ENCODE measurements at places on chromosomes 1 and 21. TPM values are rescaled to one million over a fixed set of nuclear protein-coding genes. Genes with fewer than 3 reads are reported as not detected.

DNA sequence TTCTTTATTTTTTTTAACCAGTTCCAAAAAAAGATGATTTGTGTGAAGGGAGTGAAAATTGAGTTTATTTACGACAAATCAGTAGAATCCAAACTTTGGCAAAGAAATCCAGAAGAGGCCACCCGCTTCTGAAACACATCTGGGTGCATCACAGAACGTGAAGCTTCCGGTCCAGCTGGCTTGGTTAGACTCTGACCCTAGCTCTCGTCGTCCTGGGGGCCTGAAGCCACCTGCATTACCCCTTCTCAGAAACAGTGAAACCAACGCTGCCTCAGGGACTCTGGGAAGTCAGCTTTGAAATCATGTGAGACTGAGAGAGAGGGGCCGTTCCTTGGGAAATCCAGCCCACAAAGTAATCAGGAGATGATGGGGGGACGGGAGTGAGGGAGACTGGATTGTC is 21.8 kb downstream of the AJAP1 start:
- no peak overlapping the region for H3K27ac ChIP-seq
- H3K36me3 ChIP-seq = no peaks in the 10 kb centered on the region
- DNase-seq = no peak
- H3K4me1 ChIP-seq = no peaks in the 10 kb centered on the region
- no peaks in the 10 kb centered on the region for H3K27me3 ChIP-seq

GRCh38 chr1:219299420-219299819 is 125.7 kb downstream of the LYPLAL1 start:
- H3K27ac ChIP-seq = no peak overlapping the region
- no peak overlapping the region for H3K4me3 ChIP-seq
- peaks cover 3% of the 10 kb centered on the region for H3K4me1 ChIP-seq

DNA sequence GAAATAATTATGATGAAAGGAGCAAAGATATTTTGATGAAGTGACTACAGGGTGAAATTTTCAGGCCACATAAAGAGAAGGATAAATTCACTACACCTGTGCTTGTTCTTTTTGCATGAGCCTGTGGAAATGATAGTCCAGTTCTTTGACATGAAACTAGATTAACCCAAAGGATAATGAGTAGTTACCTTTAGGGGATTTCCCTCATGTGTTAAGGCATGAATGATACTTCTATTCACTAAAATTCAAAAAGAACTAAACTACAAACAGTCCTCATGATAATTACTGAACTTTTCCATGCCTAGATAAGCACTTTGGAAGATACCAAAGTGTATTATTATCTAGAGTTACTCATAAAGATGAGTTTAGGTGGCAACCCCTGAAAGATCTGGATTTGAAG is 244.3 kb downstream of the PTPRC start:
- H3K27me3 ChIP-seq = no peaks in the 10 kb centered on the region
- H3K4me3 ChIP-seq = no peak overlapping the region
- no peak for DNase-seq
- H3K4me1 ChIP-seq = peaks cover 54% of the 10 kb centered on the region
- no peak overlapping the region for H3K27ac ChIP-seq

GRCh38 chr1:232900818-232901217 is 49.6 kb upstream of the NTPCR start:
- no peak overlapping the region for H3K27ac ChIP-seq
- H3K36me3 ChIP-seq = no peaks in the 10 kb centered on the region
- no peak for DNase-seq
- H3K4me1 ChIP-seq = no peaks in the 10 kb centered on the region
- no peak overlapping the region for H3K4me3 ChIP-seq
- H3K27me3 ChIP-seq = no peaks in the 10 kb centered on the region

- no peak overlapping the region for H3K4me3 ChIP-seq
Measured at GRCh38 chr21:44995343-44995941, 55.6 kb downstream of the SLX9 start.

DNA sequence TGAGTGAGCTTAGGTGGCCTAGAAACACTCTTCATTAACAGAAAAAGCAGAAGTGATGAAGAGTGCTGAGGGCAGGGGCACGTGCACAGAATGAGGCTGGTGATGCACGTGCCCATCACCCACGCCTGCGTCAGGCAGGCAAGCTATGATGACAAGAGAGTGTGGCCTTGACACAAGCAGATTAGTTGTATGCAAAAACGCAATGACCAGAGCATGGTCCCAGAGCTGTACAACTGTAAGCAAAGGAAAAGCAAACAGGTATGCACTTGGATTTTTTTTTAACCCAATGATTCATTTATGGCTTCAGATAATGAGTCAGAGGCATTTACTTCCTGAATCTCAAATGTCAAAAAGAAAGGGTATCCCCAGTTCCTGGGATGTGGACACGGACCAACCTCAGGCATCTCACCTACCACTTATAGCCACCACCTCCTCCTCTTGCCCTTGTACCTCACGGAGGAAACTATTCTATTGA is 9.1 kb upstream of the TMEM61 start:
- H3K4me1 ChIP-seq = peaks cover 41% of the 10 kb centered on the region
- peak; percentile 75 for DNase-seq
- no peaks in the 10 kb centered on the region for H3K36me3 ChIP-seq
- no peak overlapping the region for H3K4me3 ChIP-seq
- H3K27me3 ChIP-seq = no peaks in the 10 kb centered on the region

- peaks cover 7% of the 10 kb centered on the region for H3K4me1 ChIP-seq
- no peak overlapping the region for H3K4me3 ChIP-seq
- DNase-seq = no peak
- peaks cover 83% of the 10 kb centered on the region for H3K36me3 ChIP-seq
- H3K27ac ChIP-seq = no peak overlapping the region
Measured at GRCh38 chr1:179860652-179861051, 17.0 kb downstream of the TOR1AIP2 start.

DNA sequence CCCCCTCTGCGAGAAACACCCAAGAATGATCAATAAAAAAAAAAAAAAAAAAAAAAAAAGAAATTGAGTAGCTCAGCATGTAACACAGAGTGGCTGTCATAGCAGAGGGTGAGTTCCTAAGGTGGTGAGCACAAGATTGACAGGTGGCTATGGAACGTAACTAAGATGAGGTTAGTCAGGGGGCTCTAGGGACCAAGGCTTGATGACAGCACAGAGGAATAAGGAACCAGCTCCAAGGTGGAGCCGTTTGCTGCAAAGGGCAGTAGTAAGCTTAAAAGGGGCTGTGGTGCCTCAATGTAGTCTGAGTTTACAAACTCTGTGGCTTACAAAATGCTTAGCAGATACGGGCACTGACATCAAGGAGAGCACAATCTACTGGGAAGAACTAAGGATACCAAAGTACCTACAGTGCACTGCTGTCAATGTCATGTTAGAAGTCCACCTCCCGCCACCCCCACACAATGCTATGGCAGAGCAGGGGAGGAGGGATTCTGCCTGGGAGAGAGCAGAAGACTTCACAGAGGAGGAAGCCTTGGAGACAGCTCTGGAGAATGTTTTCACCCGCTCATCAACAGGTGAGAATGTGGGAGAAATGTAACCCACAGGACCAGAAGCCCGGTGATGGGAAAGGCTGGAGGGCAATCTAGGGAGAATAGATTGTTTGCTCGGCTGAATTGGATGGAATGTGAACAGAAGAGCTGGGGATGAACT is 13.1 kb downstream of the IQGAP3 start:
- H3K4me3 ChIP-seq = no peak overlapping the region
- H3K4me1 ChIP-seq = no peaks in the 10 kb centered on the region
- DNase-seq = no peak
- peak overlapping the region; percentile 19 for H3K27ac ChIP-seq

GRCh38 chr21:38622081-38622826 is 124.0 kb upstream of the ERG start:
- DNase-seq = no peak
- no peak overlapping the region for H3K27ac ChIP-seq
- H3K4me3 ChIP-seq = no peak overlapping the region
- H3K27me3 ChIP-seq = no peaks in the 10 kb centered on the region

DNA sequence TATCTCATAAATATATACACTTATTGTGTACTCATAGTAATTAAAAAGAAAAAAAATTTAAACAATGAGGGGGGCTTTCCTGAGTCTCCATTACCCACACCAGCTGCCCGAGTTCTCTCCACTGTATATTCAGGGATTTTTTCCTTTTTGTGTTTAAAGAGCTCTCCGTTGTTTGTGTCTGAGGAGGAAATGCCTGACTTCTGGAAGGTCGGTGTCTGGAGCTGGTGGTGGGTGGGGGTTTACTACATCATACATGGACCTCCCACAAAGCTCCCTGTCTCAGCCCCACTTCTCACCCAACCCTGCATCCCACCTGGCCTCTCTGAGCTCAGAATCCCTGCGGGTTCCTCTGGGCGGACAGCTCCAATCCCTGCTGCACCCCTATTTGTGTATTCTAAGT is 64.1 kb upstream of the ETV3 start:
- no peaks in the 10 kb centered on the region for H3K36me3 ChIP-seq
- no peaks in the 10 kb centered on the region for H3K4me1 ChIP-seq

GRCh38 chr1:103513711-103514110 is 11.8 kb upstream of the RNPC3 start:
- H3K4me3 ChIP-seq = no peak overlapping the region
- no peaks in the 10 kb centered on the region for H3K36me3 ChIP-seq
- no peak overlapping the region for H3K27ac ChIP-seq
- H3K27me3 ChIP-seq = no peaks in the 10 kb centered on the region
- DNase-seq = no peak

Gene CD1B
- total RNA-seq = not detected

Measured in MCF 10A (cell line).